Hindlimb muscle (tissue), 1 donor: ENCODE measurements at places on chromosomes 1 and 21. TPM values are rescaled to one million over a fixed set of nuclear protein-coding genes. Genes with fewer than 3 reads are reported as not detected.

DNA sequence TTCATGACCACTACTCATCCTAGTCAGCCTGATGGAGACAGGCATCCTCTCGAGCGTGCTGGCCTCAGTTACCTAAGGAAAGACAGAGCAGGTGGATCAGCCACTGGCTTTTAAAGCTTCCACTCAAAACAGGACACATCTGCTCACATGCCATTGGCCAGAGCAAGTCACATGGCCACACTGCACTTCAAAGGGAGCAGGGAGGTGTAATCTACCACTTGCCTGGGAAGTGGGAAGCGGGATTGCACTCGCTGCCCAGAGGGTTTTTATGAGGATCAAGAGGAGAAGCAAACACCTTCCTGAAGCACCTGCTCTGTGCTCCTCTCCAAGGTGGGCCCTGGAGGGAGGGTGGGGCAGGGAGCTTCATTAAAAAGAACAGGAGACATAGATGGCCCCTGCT is 108.0 kb downstream of the TAS1R2 start:
- no peak for DNase-seq

DNA sequence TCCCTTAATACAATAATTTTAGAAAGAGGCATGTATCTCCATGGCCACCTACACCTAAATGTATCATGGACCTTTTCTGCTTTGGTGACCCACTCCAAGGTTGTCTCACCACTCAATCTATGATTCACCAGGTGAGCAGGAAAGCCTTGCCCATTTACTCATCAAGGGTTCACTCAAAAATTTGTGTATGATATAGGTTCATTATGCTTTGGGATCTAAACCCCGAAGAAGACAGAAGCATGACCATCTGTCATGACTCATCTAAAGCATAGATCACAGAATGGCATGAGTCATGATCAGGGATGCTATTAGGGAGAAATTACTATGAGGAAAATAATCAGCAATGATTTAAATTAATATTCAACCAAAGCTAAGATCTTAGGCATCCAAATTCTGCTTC is 38.5 kb downstream of the PYHIN1 start:
- no peak for DNase-seq

DNA sequence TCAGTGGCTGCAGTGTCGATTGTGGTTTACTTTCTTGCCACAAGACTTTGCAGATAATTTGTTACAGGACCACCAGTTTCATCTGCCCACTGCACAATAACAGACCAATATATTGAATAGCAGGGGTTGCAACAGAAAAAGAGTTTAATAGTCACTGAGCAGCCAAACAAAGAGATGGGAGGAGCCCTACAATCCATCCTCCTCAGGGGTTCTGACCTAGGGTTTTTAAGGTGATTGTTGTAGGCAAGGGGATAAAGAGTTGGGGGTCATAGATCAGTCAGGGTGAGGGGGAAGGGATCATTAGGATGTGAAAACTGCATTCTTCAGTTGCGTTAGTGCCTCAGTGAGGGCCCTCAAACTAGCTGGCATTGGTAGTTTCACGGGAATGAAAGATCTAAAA is 110.7 kb upstream of the OLFM3 start:
- DNase-seq, result no peak

DNA sequence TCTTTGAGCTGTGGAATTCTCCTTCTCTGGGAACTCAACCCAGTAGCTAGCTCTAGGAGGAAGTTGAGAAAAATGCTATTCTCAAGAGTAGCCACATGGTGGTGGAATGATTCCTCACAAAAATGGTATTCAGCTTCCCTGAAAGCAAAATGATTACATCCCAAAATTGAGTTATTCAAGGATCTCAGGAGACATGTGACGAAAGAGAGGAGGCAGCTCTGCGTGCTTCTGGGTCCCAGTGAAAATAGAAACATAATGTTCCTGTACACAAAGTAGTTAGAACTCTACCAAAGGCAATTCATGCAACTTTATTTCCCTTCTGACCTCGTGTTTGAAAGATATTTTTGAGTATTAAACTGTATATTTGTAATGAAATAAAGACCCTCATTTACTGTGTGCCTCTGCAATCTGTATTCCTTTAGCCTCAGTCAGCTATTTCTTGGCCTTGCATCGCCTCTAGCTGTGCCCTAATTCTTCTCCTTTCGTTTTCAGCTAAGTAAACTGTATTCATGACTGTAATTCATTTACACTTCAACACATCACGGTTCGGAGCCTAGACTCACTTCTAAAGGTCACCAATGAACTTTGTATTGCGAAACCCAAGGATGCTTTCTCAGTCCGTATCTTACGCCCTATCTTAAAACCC is 167.3 kb downstream of the FASLG start:
- peak; percentile 61 for DNase-seq

GRCh38 chr1:235734335-235734734 is 84.8 kb upstream of the GNG4 start:
- DNase-seq, result no peak

- no peak for DNase-seq
Observed at GRCh38 chr1:210709701-210710100, 381.0 kb downstream of the HHAT start.

DNA sequence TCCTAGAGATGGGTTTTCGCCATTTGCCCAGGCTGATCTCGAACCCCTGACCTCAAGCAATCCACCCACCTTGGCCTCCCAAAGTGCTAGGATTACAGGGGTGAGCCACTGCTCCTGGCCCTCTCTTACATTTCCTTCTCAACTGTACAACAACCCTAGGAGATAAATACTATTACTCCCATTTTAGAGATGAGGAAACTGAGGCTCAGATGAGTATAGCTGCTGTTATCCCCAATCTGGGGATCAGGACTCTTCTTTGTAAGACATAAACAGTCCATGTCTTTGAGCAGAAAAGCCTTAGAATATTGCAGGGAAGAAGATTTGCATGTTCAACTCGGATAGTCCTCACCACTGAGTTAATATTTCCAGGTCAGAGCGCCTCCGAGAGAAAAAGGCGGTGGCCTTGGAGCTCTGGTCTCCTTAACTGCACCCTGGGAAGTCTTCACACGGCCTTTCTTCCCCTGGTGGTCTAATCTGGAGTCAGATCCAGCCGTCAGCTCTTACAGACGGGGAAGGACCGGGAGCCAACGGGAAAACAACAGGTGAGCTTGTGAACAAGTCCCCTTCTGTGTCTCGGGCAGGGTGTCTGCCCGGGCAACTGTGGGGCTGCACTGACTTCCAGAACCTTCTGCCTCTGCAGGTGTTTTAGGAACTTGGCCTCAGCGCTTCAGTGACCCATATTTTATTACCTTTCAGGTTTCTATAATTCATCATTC is 5.9 kb upstream of the OLIG1 start:
- DNase-seq, result no peak

MCOLN2 gene
- 0.08 TPM for polyA plus RNA-seq

DNA sequence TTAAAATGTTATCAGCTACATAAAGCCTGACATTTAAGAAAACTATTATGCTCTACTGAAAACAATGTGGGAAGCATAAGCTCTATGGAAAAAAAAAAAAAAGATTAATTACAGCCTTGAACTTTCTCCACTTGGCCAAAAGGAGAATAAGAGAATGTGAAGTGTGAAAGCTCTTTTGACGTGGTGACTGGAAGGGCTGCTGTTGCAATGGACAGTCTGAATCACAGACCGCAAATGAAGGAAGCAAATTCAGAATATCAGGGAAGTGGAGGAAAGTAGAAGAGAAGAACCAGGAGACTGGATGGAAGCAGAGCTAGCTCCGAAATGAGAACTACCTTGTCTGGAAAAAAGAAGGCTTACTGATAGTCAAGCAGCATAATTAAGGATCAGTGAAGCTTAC is 106.8 kb downstream of the AK5 start:
- no peak for DNase-seq

- DNase-seq, result no peak
Observed at GRCh38 chr1:173224280-173224892, 17.3 kb upstream of the TNFSF4 start.

DNA sequence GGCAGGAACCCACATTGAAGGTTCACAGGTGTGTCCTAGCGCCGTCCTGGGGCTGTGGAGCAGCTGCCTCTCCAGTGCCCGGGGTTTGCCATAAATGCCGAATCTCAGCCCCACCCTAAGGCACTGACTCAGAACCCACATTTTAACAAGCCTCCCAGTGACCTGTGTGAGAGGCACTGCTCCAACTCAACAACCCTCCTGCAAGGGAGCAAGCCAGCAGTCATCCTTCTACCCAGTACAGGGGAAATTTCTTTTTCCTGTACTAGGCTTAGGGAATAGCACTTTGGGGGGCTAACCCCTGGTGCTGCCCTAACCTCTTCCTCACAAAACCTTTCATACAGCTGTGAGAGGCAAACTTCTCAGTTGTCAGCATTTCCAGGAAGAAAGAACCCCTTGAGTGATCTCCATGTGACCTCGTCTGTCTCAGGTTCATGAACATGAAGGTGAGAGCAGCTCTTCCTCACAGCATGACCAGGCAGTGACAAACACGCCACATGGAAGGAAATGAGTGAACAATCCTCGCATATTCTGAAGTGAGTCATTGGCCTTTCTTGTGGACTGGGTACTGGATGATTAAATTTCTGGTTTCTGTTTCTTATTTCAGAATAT is 11.4 kb upstream of the BCAR3 start:
- DNase-seq, result no peak

DNA sequence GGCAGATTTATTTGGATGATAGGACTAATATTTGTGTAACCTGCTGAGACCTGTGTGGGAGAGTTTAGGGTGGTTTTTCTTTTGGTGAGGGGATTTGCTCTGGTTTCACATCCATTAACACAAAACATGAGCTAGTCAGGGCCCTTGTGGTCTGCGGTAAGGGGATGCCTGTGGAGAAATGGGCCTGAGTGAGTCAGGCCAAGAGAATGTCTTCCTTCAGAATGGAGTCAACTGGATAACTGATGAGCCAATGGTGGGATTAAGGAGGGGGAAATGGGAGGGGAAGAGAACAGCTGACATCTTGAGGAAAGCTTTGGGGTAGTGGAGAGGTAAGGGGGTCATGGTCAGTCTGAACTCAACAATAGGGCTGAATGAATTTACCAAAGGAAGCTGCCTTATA is 13.9 kb downstream of the WNT2B start:
- DNase-seq, result no peak

GRCh38 chr1:159931101-159931794 is 5.9 kb upstream of the TAGLN2 start:
- DNase-seq, result no peak

DNA sequence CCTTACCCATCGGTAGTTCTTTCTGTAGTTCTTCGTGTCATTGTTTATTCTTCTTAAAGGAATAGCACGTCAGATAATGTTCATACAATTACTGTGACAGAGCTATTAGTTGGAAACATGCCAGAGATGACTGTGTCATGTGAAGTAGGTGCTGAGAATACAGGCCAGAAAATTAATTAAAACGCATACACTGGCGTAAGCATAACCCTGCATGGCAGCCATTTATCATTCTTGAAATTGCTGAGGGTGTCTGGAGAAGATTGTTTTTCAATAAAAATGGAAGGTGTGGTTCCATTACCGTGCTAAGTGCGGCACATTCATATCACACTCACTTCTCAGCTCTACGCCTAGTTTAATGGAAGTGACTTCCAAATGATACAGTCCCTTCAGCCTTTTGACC is 7.8 kb downstream of the ETS2 start:
- no peak for DNase-seq

DNA sequence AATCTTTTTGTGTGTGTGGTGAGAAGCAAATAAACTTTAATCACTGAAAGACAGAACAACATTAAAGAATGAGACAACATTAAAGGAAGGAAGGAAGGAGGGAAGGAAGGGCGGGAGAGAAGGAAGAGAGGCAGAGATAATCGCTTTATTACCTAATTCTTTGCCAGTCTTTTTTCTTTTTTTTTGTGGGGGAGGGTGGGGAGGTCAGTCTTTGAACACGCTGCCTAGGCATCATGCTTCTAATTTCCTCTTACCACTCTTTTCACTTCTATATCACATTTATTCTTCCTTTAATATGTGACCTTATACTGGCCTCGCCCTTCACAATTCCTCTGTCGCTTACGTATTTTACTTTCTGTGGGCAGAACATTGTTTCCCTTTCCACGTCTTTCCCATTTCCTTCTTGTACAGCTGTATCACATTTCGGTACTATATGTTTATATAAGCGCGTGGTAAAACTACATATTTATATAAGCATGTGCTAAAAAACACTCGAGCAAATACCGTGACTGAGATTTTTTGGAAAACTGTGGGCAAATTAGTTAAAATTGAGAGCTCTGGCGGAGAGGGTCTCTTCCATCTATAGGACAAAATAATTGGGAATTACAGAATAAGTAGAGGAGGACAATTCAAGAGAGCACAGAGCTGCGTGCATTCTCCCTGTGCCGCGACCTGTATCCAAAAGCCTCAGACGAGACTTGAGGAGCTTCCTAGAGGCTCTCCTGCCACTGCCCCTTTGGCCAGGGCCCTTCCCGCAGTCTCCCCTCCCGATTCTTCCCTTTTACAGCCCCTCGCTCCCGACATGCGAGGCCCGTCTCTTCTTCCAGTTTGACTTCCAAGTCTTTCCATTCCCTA is 823 bp upstream of the PRKAA2 start:
- DNase-seq, result no peak

DNA sequence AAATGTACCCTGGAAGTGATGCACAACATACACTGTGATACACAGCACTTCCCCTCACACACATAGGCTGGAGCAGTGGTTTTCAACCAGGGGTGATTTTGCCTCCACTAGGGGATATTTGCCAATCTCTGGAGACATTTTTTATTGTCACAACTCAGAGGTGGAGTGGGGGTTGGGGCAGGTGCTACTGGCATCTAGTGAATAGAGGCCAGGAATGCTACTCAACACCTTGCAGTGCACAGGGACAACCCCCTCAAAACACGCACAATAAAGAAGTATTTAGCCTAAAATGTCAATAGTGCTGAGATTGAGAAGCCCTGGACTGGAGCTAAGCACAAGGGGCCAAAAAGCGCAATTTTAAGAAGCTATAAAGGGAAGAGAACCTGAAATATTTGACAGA is 54.1 kb downstream of the DNAJC6 start:
- DNase-seq, result no peak

NECTIN4 gene
- 0.43 TPM for polyA plus RNA-seq

DNA sequence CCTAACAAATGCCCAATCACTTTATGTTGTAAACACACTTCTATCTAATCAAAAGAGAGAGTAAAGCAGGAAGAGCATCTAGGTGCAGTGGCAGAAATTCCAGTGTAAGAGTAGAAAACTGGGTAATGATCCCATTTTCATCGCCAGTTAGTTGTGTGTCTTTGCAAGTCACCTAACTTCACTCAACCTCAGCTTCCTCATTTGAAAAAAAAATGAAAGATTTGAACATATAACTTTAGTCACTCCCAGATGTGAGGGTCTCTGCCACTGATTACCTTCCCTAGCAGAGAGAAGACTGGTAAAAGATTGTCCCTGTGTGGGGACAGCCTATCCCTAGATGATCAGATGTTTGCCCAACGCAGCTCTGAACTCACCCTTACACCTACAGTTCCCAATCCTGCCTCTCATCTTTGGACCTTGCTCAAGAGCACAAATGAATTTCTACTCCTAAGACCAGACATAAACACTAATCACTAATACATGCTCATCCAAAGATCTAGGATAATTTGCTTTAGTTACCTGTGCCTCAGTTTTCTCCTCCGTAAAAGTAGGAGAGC is 25.2 kb upstream of the DUSP23 start:
- DNase-seq, result no peak

CIART gene
- 2.3 TPM for polyA plus RNA-seq
